ENCODE measurements at places on chromosomes 3 and 15.

GRCh38 chr3:39148435-39149058, 4.8 kb downstream of the CSRNP1 start:
- peak; percentile 33 for DNase-seq

DNA sequence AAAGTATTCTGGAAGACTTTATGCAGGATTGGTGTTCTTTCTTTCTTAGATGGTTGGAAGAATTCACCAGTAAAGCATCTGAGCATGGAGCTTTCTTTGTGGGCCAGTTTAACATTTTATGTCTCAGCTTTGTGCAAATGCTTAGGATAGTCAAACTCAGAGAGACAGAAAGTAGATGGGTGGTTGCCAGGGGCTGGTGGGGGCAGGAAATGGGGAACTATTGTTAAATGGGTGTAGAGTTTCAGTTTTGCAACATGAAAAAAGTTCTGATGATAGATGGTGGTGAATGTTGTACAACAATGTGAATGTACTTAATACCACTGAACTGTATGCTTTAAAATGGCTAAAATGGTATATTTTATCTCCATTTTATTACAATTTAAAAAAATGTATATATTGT, 24.8 kb downstream of the SPCS1 start:
- no peak for DNase-seq

DNA sequence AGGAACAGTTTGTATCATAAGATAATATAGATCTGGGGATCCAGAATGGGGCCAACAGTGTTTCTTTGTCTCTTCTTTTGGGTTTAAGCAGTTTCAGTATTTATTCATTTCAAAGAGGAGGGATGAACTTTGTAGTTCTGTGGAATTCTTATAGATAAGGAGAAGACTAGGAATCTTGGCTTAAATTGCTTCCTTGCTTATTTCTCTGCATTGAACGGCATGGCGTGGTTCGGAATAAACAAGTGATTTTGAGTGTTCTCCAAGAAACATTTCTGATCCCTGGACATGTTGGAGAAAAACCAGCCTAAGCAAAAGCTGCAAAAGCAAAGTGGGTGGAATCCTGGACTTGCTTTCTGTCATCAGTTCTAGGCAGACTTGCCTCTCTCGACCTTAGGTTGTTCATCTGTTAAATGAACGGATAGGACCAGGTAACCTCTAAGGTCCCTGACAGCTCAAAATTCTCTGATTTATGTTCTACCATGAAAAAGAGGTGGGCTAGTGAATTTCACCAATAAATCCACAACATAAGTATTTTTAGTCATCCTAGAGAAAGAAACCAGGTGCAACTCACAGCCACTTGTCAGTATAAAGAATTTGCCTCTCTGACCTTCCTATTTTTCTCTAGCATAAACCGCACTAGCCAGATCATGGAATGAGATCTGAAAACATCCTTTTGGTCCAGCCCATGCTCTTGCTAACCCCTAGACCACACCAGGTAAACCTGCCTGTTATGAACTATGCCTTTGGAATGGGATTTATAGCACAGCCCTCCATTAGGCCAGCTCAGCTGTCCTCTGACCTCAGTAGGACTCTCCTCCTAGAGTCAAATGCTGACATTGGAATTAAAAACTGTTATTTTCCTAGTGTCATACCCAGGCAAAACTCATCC, 78.8 kb downstream of the CLDN11 start:
- no peak for DNase-seq

DNA sequence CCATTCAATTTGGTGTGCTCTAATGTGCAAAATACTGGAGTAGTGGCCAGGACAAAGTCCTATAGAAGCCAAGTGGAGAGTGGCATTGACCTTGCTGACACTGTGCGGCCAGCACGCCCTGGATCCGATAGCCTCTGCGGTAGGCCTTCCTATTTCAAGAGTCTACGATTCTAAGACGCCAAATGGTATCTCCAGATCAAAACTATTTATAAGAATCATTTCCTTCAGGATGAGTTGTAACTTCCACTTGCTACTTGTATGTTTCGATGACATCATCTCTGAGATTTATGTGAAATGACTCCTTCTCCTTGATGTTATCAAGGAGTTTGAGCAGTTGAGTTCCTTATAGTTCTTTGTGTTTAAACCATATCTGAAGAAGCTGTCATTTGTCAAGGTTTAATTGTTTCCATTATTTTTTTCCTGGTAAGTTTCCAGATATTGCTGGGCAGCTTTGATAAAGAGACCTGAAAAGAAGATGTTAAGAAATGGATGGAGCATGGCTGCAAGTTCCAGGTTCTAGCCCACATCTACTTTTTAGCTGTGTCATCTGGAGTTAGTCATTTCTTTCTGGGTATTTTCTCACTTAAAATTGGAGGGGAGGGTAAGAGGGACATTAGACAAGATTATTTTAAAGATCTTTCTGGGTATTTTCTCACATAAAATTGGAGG, 71.8 kb downstream of the TMEM44 start:
- DNase-seq = no peak

DNA sequence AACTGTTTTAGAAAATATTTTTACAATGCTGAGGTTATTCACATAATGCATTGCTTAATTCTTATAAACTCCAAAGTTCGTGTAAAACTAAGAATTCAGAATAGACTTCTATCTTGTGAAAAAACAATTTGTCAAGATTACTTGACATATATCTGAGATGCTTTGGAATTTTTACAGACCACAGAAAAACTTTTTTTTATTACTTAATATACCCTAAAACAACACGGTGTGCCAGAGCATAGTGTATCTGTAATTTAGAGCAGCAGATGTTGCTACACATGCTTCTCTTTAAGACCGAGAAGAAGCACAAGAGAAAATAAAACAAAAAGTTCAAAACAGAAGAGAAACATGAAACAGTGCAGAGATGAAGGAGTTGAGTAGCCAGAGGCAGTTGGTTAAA, 26.4 kb downstream of the ASB7 start:
- DNase-seq = no peak

DNA sequence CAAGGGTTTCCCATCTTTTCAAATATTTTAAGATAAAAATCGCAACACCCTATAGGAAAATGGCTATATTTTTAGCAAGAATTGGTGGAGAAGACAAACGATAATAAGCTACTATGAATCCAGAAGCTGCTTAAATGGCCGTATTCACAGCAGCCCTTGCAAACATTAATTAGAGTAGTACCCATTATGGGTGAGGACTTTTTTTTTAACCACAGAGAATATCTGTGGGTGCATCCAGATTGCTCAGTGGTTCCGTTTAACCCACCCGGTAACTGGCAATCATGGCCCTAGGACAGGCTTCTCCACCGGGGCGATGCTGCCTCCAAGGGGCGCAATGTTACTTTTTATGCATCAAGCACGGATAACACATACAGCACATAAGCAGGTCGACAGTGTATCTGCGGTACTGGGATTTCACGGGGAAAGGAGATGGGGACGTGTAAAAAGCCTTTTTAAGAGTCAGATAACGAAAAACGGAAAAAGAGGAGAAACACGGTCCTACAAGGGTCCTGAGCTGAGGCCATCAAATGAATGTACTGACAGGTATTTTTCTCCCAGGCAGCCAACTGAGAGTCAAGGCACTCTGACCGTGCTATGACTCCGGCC, 968 bp upstream of the TMEM266 start:
- DNase-seq = no peak

DNA sequence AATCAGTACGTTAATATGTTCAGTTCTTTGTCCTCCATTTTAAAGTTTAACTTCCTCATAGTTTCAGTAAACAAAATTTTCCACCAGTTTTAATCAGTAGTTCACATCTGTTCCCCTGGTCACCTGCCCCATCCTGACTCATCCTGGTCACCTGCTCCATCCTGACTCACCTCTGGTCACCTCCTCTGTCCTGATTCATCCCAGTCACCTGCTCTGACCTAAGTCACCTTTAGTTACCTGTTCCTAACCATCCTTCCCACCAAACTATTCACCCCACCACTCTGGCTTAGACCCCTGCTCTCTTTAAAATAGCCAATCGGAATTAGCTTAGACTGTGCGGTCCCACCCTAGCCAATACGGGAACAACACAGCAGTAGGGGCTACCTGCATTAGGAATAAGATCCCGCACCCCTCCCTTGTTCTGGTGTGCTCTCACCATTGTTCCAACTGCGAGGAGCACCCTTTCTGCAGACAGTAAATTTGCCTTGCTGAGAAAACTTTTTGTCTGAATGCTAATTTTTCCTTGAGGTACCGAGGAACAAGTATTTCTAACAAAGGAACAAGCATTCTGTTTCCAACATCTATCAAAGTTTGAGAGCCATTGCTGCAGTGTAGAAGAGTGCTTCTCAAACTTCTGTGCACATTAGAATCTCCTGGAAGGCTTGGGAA, 169.3 kb downstream of the ADAMTS17 start:
- no peak for DNase-seq

DNA sequence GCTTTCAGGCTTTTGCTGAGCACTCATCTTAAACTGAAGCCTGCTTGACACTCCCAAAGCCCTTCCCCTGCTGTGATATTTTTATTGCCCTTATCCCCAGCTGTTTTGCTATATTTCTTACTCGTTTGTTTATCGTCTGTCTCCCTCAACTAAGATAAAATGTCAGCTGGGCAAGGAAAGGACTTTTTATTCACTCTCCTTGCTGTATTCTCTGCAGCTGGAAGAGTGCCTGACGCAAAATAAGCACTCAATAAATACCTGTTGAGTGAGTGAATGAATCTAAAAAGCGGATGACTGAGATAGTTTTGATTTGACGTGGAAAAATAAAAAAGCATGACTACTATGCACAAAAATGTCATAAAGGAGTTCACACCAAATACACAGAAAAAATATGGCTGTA, 84.8 kb upstream of the POMGNT2 start:
- DNase-seq = no peak

DNA sequence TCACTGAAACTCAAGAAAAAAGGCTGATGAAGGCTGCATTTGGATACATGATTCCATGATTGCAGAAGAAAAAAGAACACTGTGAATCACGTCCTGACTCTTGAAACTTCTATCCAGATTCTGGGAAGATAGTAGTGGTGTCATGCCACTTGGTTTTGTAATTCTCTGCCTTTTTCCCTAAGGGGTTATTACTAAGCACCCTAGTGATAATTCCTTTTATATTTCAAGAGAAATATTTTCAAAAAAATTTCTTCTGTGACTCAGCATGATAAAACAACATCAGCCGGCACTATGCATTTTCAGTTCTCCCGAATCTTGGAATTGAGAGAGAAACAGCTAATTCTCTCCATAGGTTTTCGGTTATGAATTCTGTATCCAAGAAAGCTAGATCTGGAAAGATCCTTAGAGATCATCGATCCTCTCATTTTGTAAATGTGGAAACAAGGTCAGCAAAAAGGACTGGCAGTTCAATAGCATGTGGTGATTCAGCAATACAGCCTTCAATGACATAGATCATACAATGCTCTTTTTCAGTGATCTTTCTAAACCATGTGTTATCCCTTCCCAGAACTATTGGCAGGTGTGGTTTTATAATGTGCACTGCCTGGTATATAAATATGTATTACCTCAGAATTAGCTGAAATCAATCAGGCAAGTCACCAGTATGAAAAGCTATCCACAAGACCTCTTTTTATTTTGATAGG, 42.6 kb upstream of the TP63 start:
- DNase-seq = no peak

DNA sequence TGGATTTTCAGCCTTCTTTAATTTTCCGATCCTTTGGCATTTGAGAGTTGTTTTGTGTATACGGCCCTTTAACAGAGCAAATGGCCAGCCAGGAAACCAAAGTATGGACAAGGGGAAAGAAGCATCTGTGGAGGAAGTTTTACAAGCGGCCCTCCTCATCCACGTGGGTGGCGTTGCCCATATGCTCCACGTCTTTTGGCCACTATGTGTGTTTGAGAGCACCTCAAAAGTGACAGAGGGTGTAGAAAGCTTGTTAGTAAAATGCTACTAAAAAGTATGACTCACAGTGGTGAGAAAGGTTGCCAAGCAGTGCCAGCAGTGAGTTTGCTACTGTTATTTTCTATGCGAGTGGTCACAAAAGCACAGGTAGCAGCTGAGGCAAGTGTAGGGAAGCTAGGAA, 451.8 kb upstream of the NPAP1 start:
- no peak for DNase-seq

DNA sequence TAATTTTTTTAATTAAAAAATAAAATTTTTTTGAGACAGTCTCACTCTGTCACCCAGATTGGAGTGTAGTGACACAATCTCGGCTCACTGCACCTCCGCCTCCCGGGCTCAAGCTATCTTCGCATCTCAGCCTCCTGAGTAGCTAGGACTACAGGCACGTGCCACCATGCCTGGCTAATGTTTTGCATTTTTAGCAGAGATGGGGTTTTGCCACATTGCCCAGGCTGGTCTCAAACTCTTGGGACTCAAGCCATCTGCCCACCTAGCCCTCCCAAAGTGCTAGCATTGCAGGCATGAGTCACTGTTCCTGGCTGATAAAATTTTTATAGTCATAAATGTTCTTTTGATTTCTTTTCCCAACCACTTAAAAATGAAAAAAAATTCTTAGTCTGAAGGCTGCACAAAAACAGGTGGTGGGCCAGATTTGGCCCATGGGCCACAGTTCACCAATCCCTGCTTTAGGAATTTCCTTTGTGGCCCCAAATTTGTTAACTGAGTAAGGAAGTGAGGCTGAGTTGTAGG, 9.2 kb downstream of the UBA5 start:
- no peak for DNase-seq

- no peak for DNase-seq
These were observed 41.4 kb downstream of the VGLL4 start for GRCh38 chr3:11602239-11602840.

GRCh38 chr3:37994639-37994972, 4.0 kb downstream of the VILL start:
- no peak for DNase-seq

GRCh38 chr15:36856339-36856973, 243.9 kb downstream of the MEIS2 start:
- no peak for DNase-seq

DNA sequence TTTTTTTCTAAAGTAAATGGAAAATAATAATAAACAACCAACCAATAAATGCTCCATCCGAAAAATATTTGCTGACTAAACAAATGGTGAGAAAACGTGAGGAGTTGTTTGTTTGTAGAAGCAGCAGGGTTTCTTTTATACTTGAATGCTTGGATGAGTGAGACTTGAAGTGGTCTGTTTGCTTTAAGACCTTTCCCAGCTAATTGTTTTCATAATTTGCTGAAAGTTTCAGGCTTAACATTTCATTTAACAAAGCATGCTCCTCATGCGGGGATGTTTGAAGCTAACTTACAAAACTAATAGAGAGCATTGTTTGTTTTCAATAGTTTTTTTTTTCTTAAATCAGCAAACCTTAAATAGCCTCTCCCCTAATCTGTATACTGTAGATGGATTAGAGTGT, 484.6 kb downstream of the ROBO2 start:
- DNase-seq = no peak

DNA sequence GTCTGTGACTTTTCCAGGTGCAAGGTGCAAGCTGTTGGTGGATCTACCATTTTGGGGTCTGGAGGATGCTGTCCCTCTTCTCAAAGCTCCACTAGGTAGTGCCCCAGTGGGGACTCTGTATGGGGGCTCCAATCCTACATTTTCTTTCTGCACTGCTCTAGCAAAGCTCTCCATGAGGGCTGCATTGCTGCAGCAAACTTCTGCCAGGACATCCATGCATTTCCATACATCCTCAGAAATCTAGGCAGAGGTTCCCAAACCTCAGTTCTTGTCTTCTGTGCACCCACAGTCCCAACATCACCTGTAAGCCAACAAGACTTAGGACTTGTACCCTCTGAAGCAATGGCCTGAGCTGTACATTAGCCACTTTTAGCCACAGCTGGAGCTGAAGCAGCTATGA, 694.5 kb upstream of the BCHE start:
- peak; percentile 6 for DNase-seq
